ENCODE measurements at places on chromosomes 7 and 10.
A peak's percentile ranks its signal among the peaks of the same experiment; 100 is the strongest.

GRCh38 chr7:38584443-38585210, 46.5 kb downstream of the AMPH start:
- DNase-seq: no peak

GRCh38 chr10:102710609-102711008, 3.6 kb downstream of the ARL3 start:
- DNase-seq: no peak

- DNase-seq: no peak
Observed at GRCh38 chr10:120580918-120581895, 124.2 kb downstream of the PLPP4 start.

- no peak for DNase-seq
Observed at GRCh38 chr7:16084370-16084769, 337.0 kb downstream of the CRPPA start.

GRCh38 chr10:106551501-106552062, 612.9 kb downstream of the SORCS1 start:
- DNase-seq: no peak

GRCh38 chr10:124056337-124056980, 36.9 kb downstream of the CHST15 start:
- DNase-seq: no peak

GRCh38 chr7:141738592-141739013, 445 bp downstream of the SSBP1 start:
- DNase-seq: no peak

- no peak for DNase-seq
Observed at GRCh38 chr7:51249187-51249945, 67.2 kb downstream of the COBL start.

DNA sequence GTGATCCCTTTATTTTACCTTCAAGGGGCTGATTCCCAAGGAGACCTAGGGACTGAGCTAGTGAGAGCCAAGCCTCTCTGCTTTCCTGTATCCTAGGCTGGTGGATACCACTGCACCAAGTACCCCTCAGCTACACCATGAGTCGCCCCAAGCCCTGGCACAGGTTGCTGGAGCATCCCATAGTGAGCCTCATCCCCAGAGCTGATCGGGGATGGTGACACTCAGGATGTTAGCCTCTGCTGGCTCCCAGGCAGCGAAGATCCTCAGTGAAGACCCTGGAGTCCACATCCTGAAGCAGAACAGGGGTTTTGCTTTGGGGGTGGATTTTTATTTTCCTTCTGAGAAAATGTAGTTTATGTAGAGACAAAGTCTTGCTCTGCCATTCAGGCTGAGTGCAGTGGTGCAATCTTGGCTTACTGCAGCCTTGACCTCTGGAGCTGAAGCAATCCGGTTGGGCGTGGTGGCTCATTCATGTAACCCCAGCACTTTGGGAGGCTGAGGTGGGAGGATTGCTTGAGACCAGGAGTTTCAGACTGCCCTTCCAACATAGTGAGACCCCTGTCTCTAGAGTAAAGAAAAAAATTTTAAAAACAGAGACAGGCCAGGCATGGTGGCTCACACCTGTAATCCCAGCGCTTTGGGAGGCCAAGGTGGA, 12.5 kb upstream of the ZNF212 start:
- DNase-seq: no peak

DNA sequence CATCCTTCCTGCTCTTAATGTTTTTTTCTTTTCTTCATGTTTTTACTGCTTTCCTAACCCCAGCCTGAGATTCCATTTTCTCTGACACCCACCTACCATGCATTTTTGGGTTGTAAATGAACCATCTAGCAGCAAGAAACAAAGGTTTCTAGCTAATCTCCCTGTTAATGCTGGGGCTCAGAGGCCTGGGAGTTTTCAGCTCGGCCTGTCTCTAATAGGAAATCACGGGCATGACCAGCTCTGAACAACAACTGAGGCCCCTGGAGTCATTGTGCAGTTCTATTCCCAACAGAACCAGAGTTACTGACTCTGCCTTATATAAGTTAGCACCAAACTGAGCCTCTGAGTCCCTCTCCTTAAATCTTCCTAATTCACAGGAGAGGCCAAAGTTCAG, 134.8 kb downstream of the CFAP58 start:
- DNase-seq: no peak

- DNase-seq: no peak
Observed at GRCh38 chr7:66110856-66111255, 3.8 kb upstream of the CRCP start.

GRCh38 chr10:124495725-124496124, 34.1 kb downstream of the LHPP start:
- no peak for DNase-seq

DNA sequence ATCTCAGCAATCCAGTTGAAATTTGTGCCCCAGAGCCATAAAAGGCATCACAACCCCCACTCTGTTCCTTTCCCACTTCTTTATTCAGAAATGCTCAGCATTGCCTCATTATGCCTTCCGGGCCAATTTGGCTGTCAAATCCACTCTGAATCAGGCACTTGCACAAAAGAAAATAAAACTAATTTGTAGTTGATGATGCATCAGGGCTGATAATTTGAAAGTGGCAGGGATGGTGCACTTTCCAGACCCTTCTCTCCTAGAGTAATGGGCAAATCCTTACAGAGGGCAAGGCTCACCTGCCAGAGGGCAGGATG, 147.9 kb upstream of the PDE1C start:
- DNase-seq: no peak

DNA sequence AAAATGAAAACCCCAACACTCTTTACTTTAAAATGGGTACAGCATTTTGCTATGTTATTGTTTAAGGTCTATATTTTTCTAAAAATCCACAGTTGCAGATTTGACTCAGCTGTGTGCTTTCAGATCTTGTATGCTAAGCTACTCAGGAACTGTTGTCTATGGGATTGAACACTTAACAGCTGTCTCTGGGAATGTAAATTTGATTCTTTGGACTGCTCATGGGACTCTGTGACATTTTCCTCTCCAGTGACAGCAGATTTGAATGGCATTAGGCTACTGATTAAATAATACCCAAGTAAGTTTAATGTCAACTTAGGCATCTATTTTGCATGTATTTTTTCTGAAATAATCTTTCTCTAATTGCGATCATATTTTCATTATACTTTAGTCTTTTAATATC, 1.7 kb upstream of the CD36 start:
- DNase-seq: no peak

DNA sequence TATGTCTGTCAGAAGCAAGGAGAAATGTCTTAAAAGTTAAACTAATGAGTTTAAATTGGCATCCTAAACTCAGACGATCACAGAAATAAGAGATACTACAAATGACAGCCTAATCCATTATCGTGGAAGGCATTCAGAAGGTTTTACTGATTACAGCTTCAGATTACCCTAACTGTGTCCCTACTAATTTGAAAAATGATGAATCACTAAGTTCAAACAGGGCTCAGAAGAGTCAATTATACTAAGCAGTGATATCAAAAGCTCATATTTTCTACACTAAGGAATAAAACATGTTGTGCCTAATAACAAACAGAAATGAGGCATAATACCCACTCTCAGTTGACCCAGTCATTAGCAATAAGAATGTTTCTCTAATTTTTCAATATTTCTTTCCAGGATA, 152.0 kb upstream of the NRBF2 start:
- DNase-seq: no peak

DNA sequence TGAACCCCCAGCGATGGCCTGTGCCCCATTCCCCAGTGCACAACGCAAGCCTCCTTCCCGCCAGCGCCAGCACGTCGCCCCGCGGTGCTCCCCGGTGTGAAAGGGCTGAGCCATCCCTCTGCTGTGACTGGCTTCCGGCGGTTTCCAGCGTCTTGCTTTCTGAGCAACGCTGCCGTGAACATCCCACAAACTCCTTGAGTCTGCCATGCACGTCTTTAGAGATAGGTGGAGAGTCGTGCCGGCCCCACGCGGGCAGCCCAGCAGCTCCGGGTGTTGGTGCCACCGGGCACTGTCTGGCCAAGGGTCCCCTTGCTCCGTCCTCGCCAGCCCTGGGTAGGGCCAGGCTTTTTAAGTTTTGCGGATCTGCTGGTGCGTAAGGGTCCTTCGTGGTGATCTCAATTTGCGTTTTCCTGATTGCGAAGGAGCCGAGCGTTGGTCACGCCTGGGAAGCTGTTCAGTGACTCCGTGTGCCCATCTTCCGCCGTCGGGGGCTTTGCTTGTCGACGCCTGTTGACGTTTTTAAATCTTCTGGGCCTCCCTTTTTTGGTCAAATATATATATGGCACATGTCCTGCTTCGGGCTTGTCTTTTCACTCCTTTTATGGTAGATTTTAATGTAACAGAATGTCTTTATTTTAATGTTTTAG, 70.6 kb downstream of the FOXL3 start:
- no peak for DNase-seq

GRCh38 chr7:47228386-47229014, 353.4 kb downstream of the TNS3 start:
- DNase-seq: no peak

DNA sequence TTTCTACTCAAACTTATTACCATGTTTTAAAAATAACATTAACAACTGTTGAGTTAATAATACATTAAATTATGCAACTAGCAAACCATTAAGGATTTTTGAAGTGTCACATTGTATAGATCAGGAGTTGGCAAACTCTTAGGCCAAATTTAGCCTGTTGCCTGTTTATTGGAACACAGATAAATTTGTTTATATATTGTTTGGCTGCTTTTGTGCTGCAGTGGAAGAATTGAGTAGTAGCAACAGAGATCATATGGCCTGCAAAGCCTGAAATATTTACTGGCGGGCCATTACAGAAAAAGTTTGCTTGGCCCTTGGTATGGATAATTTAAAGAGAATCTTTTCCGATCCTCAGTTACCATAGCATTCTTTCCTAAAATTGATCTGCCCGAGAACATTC, 50.7 kb upstream of the TMEM236 start:
- DNase-seq: no peak

DNA sequence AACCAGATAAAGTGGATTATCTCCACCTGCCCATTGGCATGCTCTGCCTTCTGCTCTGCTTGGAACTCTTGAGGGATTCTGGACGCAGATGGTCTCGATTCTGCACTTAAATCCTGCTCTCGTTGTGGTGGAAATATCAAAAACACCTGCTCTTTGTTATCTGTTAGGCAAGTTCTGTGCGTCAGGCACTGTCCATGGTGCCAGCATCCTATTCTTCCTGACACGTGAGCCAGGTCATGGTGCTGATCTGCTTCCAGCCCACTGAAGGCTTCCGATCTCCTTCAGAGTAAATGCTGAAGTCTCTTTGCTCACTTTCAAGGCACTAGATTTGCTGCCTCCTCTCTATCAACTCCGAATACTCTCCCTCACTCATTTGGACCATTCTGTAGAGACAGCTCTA, 505.6 kb downstream of the HTR7 start:
- no peak for DNase-seq

- no peak for DNase-seq
Observed at GRCh38 chr7:1092161-1092632, 4.3 kb downstream of the GPER1 start.

DNA sequence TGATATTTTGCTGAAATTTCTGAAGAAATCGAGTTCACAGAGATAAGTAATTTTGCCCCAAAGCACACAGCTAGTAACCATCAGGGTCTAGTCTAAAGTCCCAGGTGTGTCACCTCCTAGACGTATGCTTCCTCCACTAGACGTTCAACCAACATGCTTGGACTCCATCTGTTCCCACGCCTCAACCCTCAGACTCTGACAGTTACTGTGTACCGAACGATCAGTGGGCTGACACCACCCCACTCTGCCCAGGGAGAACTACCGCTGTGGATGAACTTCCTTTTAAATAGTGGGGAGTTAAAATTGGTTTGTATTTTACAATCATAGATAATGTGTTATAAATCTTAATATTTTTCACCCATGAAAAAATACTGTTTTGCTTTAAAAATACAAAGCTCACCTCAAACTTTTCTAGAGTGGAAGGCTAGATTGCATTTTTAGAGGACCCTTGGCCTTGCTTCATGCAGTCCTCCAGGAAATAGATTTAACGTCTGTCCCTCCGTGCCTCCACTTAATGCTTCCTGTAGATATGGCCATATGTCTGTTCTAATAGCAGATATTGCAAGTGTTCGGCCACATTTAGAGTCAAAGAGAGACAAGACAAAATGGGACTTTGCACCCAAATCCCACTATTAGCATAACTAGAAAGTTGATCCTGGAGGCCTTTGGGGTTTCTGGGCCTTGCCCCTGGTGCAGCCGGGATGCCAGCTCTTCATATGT, 91.4 kb upstream of the ZPBP start:
- no peak for DNase-seq

DNA sequence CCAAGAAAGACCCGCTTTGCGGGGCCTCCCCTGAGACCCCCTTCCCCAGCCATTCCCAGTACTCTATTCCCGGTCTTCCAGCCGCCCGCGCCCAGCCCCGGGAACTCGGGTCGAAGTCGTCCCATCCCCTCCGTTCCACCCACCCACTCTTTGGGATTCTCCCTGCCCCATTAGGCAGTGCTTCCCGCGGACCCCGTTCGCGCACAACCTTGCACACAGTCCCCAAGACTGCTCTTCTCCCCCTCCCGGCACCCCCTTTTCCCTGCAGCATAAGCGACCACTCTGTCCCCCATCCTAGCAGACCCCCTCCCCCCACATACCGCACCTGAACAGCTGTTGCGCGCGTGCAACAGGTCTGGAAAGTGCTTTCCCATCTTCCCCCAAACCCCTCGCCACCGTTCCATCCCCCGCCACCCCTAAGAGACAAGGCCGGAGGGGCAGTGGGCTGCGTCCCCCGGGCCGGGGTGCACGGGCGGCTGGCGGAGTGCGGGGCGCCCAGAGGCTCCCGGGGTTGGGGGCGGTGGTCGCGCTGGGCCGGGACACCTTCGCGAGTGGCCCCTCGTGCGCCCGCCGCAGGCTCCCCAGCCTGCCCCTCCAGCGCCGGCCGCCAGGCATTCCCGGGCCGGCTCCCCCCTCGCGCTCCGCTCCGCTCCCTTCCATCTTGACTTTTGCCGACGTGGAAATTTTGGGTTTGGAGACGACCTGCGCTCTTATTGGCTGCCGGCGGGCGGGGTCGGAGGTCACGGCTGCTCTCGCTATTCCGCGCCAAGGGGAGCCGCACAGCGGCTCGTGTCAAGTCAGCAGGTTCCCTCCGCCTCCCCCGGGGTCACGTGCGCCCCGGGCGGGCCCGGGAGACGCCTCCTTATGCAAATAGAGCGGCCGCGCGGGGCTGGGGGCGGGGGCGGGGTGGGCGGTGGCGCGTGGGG, 201.2 kb upstream of the NFE2L3 start:
- DNase-seq: peak; percentile 44

DNA sequence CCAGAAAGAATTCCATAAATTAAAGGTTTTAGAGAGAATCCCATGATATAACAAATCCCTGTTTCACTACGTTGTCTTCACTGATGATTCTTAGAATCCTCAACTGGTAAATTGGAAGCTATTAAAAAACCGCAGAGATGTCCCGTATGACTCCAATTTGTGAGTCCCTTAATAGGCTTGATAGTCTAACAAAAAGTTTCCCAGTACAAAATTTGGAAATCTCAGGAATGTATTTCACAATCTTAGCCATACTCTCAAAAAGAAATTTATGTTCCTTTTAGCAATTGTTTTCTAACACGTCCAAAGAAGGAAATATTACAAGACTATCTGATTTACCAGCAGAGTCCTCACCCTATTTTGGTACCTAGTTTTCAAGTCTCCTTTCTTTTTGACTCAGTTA, 2.5 kb downstream of the TES start:
- DNase-seq: no peak

Data from stimulated activated CD8-positive, alpha-beta memory T cell treated with anti-CD3 and anti-CD28 coated beads, Interleukin-15, amount 100 ng/mL, for 24 hours (primary cell).